ENCODE measurements at places on chromosomes 5 and 9. TPM values are rescaled to one million over a fixed set of nuclear protein-coding genes. Genes with fewer than 3 reads are reported as not detected.

DNA sequence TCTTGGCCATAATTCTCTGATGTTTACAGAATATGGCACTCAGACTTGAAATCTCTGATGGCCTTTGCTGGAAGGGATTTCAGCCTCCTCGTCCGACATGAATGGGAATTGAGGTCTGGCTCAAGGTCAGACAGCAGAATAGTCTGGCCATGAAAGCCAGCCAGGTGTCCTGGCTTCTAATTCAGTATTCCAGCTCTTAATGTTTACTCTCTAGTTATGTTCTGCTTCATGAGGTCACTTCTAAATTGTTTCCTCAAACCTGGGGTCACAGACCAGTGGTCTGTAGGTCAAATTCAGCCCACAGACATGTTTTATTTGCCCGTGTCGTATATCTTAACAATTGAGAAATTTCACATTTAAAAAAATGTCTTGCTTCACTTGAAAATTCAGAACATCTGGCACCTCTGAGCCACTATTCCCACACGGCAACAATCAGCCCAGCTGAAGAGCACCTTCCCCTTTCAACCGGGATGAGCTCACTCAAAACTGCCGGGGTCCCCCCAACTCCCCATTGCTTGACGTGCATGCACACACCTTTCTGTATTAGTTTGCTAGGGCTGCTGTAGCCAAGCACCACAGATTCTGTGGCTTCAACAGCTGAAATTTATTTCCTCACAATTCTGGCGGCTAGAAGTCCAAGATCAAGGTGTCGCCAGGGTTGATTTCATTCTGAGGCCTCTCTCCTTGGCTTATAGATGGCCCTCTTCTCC lies 243.5 kb downstream of the ENC1 start:
- no peak for DNase-seq

Gene MORN5
- 0.64 TPM for total RNA-seq

Gene ATP6V1G1
- 96.0 TPM for total RNA-seq

Gene SPATA31D4
- total RNA-seq: not detected

Gene C9orf72
- total RNA-seq: 14.7 TPM

DNA sequence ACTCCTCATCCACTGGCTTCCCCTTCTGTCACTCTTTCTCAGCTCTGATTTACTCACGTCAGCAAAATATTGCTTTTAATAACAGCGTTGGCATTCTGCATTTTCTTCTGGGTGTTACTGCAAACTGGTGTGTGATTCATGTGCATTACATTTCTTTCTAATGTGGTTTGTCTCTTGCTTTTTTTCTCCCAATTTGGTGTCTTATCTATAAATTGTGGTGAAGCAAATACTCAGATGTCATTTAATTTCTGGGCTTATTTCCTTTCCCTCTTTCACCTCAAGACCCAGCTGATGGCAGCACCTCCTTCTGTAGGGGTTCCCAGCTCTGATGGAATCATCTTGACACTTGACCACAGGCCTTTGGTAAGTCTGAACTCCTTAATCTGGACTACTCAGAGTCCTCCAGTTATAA lies 180.7 kb upstream of the ZNF618 start:
- DNase-seq: no peak
